WTC11 (cell line): ENCODE measurements at places on chromosomes 1 and 21.

GRCh38 chr21:14361958-14362357 is 21.0 kb downstream of the HSPA13 start:
- no peak for DNase-seq

GRCh38 chr1:248752161-248753028 is 3.2 kb downstream of the LYPD8 start:
- DNase-seq = no peak

GRCh38 chr1:8352471-8352845 is 34.5 kb downstream of the SLC45A1 start:
- no peak for DNase-seq

DNA sequence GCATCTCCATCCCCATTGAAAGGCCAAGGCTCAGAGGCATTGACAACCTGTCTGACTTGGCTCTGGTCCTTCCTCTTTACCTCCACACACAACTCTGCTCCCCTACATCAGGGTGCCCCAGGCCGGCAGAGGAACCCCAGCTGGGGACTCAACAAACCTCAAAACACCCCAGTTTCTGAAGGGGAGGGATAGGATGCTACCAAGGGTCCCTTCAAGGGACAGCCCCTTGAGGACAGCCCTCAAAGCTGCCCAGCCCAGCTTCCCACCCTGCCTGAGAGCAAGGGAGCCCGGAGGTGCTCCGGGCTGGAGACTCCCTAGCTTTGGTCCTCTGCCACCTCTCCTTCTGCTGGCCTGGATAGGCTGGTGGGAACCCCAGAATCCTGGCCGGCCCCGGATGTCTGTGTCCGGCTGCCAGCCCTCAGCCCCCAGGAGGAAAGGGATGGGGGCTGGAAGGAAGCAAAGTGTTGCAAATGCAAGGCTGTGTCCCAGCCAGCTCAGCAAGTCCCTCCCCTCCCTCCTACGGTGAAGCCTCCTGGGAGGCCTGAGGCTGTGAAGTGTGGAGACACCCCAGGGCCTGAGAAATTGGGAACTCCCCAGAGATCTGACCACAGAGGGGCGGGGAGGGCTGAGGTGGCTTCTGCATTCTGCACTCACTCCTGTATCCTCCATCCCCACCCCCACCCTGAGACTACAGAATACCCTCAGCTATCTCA is 1.1 kb upstream of the MARCKSL1 start:
- no peak for DNase-seq

DNA sequence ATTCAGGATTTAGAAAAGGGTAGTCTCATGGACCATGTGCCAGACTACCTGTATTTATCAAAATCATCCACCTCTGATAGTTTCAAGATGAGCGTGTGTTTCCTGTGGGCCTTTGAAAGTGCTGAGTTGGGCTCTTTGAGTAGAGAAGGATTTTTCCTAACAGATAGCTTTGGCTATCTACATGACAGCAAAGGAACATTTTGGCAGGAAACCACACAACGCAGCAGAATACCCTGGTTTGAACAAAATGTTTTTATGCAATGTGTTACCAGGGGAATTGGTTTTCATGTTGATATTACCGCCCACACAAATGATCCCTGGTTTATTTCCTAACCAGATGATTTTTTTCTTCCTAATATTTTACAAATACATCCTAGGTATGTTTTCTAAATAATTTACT is 431.4 kb downstream of the NEGR1 start:
- DNase-seq = no peak

DNA sequence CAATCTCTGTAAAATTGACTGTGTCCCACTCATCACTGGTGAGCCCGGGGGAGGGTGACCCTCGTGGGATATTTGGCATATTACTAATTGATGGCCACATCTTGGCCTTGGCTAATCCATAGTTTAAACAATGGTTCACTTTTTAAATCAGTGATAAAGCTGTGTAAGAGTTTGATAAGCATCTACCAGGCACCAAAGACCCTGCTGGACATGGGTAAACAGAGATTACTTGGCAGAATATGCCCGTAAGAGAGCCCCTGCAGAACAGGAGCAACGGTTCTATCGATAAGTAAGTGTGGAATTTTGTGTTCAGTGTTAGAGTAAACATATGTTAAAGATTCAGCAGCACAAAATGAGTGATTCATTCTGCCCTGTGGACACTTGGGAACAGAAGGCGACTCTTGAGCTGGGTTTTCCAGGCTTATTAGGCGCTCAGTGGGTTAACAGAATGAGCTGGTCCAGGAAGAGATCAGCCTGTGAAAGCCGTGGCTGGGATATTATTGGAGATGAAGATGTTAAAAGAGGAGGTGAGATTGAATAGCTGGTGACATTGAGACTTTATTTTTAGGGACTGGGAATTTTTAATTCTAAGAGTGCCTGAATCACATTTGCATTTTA is 55.9 kb downstream of the CNST start:
- DNase-seq = no peak

GRCh38 chr1:203152158-203153034 is 23.2 kb downstream of the MYBPH start:
- no peak for DNase-seq

DNA sequence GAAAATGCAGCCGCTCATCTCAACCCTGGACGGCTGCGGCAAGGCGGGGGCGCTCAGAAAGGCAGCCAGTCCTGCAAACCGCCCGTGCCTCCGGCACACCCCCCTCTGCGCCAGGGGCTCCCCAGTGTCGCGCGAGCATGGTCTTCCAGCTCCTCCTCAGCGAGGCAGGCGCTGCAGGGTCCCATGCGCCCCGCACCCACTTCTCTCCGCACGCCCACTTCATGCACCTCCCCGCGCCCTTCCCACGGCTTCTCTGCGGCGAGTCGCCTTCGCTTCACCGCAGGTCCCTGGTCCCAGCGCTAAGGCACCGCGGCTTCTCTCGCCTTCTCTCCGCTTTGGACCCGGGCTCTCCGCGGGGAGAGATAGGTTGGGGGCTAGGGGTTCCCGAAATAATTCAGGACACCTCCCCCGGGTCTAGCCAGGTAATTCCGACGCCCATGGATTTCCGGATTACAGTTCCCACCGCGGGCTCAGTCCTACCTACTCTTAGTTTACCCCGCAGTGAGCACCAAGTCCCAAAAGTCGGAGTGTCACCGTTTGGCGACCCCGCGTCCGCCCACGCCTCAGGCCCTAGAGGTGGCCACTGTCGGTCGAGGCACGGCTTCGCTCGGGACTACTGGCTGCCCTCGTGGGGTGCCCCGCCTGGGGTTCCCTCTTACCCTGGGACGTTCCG is 67.5 kb downstream of the SYT2 start:
- DNase-seq = no peak

GRCh38 chr1:1603671-1604373 is 3.9 kb upstream of the FNDC10 start:
- no peak for DNase-seq

- no peak for DNase-seq
Observed at GRCh38 chr1:181818943-181819342, 242.6 kb downstream of the ZNF648 start.

GRCh38 chr1:97247196-97247595 is 525.6 kb downstream of the PTBP2 start:
- DNase-seq = no peak

- no peak for DNase-seq
Observed at GRCh38 chr1:38178216-38178615, 131.6 kb upstream of the POU3F1 start.

GRCh38 chr21:45016031-45016405 is 58.4 kb upstream of the ADARB1 start:
- peak; percentile 10 for DNase-seq

DNA sequence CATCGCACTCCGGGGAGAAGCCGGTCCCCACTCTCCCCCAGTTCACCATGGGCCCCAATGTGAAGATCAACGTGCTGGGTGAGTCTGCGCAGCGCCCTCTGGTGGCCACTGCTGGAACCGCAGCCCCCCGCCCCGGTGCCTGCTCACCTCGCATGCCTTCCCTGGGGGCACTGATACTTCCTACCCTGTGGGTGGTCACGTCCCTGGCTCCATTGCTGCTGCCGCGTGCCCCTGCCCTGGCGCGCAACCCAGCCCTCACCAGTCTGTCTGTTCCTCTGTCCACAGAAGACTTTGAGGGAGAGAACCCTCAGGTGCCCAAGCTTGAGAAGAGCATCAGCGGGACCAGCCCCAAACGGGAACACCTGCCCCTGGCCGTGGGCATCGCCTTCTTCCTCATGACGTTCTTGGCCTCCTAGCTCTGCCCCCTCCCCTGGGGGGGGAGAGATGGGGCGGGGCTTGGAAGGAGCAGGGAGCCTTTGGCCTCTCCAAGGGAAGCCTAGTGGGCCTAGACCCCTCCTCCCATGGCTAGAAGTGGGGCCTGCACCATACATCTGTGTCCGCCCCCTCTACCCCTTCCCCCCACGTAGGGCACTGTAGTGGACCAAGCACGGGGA is 7.6 kb downstream of the EFNA3 start:
- peak; percentile 93 for DNase-seq

DNA sequence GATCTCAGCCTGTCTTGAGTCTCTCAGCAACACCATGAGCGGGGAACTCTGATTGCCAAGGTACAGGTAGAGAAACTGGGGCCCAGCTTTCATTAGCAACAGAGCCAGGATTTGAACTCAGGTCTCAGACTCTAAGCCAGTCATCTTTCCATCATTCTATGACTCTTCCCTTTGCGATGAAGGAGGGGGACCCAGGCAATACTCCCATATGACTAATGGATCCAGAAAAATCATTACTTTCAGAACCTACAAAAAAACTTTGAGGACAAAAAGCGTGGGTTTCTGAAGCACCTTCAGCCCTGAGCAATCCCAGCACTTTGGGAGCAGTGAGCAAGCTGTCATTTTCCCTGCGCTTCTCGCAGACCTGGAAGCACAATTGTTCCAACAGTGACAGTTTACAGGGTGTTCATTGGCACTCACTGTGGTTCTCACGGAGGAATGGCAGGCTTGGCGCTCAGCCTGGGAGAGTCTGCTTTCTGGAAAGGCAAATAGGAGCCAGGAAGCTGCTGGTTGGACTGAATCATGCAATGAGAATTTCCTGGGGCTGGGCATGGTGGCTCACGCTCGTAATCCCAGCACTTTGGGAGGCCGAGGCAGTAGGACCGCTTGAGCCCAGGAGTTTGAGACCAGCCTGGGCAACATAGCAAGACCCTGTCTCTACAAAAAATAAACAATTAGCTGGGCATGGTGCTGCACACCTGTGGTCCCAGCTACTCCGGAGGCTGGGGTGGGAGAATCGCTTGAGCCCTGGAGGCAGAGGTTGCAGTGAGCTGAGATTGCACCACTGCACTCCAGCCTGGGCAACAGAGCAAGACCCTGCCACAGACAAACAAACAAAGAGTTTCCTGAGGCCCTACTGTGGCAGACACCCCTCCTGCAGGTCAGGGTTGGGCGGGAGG is 40.1 kb downstream of the SLC2A7 start:
- DNase-seq = no peak

DNA sequence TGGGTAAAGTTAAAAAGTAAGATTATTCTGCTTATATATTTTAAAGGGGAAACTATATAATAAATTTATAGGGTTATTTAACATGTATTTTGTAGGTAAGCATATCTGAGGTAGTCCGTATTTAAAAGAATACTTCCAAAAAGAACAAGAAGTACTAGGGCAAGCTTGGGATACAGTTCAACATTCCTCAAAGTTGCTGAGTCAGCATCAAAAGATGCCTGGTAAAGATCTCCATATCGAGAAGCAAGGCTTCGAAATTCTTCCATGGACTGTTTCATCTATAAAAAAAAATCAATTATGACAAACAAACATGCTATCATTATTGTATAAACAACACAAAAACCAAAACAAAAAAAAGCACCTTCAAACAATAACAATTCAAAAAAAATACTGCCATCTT is 67.7 kb downstream of the INTS7 start:
- no peak for DNase-seq

GRCh38 chr1:147600119-147601111 is 59.1 kb downstream of the BCL9 start:
- DNase-seq = no peak

GRCh38 chr1:1665815-1666251 is 7.0 kb upstream of the CDK11B start:
- DNase-seq = peak; percentile 72

GRCh38 chr1:175192630-175193526 is at the start of gene KIAA0040:
Gene KIAA0040, minus strand, starts transcription at chr1:175192776. Its CDS starts 31,763 bp downstream, at chr1:175161013.
- DNase-seq = peak; percentile 72

DNA sequence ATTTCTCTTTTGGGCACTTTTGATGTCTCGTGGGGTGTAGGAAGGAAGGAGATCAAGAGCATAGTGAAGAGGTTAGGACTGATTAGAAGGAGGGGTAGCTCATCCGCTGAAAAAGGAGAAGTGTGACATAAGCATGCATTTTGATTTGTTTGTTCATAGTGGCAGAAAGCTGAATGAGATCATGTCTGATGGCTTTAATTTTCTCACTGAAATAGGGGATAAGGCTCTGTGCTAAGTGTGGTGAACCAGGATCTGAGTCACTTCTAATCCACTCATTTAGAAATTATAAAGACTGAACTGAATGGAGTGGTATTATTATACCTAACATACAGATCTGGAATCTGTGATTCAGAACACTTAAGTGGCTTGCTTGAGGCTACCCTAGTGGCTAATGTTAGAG is 344.5 kb downstream of the PDE4B start:
- DNase-seq = no peak

- no peak for DNase-seq
Observed at GRCh38 chr1:17839641-17840196, 84.6 kb downstream of the ACTL8 start.

DNA sequence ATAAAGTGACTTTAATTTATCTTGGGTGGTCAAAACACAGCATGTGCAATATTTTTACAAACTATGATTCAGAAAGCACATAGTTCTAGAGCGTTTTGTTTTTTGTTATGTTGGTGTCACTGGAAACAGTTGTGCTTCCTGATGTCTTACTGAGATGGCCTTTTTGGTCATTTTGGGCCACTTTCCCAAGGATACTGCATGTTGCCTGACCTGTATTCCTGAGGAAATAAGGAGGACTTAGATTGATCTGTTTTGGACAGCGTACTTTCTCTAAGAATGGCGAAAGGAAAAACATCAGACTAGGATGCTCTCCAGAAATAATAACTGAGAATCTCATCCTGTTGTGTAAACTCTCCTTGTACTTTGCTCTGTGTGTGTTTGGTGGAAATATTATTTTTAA is 451.2 kb downstream of the USP25 start:
- DNase-seq = no peak

DNA sequence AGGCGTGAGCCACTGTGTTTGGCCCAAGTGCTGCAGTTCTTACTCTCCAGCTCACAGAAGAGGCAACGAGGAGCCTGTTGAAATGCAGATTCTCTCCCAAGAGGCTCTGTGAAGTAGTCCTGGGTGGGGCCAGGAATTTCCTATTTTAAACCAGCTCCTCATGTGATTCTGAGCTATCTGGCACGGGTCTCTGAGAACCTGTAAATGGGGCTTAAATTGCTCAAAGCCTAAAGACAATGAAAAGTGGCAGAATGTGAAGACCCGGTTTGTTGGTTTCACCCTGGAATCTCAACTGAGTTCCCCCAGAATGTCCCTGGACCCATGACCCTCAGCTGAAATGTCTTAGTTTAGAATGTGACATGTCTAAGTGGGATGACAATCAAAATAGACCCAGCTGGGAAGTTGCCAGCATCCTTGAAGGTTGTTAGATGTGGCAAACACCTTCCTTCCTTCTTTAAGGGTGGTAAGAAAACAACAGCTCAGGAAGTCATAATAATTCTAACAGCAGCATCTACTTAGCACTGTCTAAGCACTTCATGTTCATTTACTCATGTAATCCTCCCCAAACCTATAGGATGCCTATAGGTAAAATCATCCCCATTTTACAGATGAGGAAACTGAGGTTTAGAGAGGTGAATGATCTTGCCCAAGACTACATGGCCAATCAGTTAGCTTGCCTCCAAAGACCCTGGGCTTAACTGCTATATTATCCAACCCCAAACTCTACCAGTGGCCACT is 20.9 kb upstream of the ATP5PO start:
- DNase-seq = no peak
